ENCODE measurements at places on chromosomes 1 and 21. TPM values are rescaled to one million over a fixed set of nuclear protein-coding genes. Genes with fewer than 3 reads are reported as not detected.

The TNFRSF9 gene
- total RNA-seq, result under 0.01 TPM

The TRIM17 gene
- 0.33 TPM for total RNA-seq

The JAM2 gene
- 1.00 TPM for total RNA-seq

The CATSPERE gene
- 1.9 TPM for total RNA-seq

The PSRC1 gene
- 17.3 TPM for total RNA-seq

The MNDA gene
- not detected for total RNA-seq

The SMCP gene
- 0.11 TPM for total RNA-seq

The PLA2G2A gene
- total RNA-seq, result not detected

The CACNA1S gene
- not detected for total RNA-seq

The BCAR3 gene
- 53.7 TPM for total RNA-seq

The TSTD1 gene
- total RNA-seq, result 3.4 TPM

The FMOD gene
- total RNA-seq, result 0.33 TPM

The PTGFRN gene
- total RNA-seq, result 12.4 TPM

The TOE1 gene
- 25.2 TPM for total RNA-seq

The TNFRSF8 gene
- total RNA-seq, result 0.37 TPM

The GPR52 gene
- 0.89 TPM for total RNA-seq

The FAM163A gene
- total RNA-seq, result not detected

The CAPZA1 gene
- 234 TPM for total RNA-seq

The TACSTD2 gene
- 0.11 TPM for total RNA-seq

The MYOG gene
- not detected for total RNA-seq

The CRTC2 gene
- total RNA-seq, result 2.5 TPM

The KCNK2 gene
- 15.9 TPM for total RNA-seq

The TRAF5 gene
- total RNA-seq, result 13.3 TPM

The PERM1 gene
- total RNA-seq, result not detected

The IGSF3 gene
- total RNA-seq, result 0.37 TPM

The FHAD1 gene
- 0.55 TPM for total RNA-seq

The SHC1 gene
- total RNA-seq, result 161 TPM

The OPRD1 gene
- total RNA-seq, result not detected

The PLA2G5 gene
- not detected for total RNA-seq

The TRMT1L gene
- total RNA-seq, result 28.0 TPM

The ANGPTL1 gene
- total RNA-seq, result 2.1 TPM

The NBPF6 gene
- not detected for total RNA-seq

The SPRR2G gene
- not detected for total RNA-seq

The SLC6A17 gene
- 2.4 TPM for total RNA-seq

The OR6K3 gene
- not detected for total RNA-seq

The PTPN14 gene
- 55.7 TPM for total RNA-seq

The PGLYRP3 gene
- not detected for total RNA-seq

The CYP2J2 gene
- 0.33 TPM for total RNA-seq

The ATAD3C gene
- not detected for total RNA-seq

The FCRLB gene
- 16.6 TPM for total RNA-seq

Data from uterine smooth muscle cell (primary cell).